ENCODE measurements at places on chromosomes 11 and 22. TPM values are rescaled to one million over a fixed set of nuclear protein-coding genes. Genes with fewer than 3 reads are reported as not detected.

Gene C11orf86
- total RNA-seq: not detected

Gene AQP11
- under 0.01 TPM for total RNA-seq

Gene SULT4A1
- 1.3 TPM for total RNA-seq

Gene EFEMP2
- total RNA-seq: 111 TPM

Gene CCND1
- 92.7 TPM for total RNA-seq

Gene SIPA1
- total RNA-seq: 40.7 TPM

Gene OR2D2
- not detected for total RNA-seq

Gene TSKU
- 19.1 TPM for total RNA-seq

- no peaks in the 10 kb centered on the region for H3K4me1 ChIP-seq
- no peak for DNase-seq
- H3K27ac ChIP-seq: no peak overlapping the region
- H3K27me3 ChIP-seq: no peaks in the 10 kb centered on the region
Observed at GRCh38 chr11:106568632-106569031, 449.6 kb downstream of the GUCY1A2 start.

DNA sequence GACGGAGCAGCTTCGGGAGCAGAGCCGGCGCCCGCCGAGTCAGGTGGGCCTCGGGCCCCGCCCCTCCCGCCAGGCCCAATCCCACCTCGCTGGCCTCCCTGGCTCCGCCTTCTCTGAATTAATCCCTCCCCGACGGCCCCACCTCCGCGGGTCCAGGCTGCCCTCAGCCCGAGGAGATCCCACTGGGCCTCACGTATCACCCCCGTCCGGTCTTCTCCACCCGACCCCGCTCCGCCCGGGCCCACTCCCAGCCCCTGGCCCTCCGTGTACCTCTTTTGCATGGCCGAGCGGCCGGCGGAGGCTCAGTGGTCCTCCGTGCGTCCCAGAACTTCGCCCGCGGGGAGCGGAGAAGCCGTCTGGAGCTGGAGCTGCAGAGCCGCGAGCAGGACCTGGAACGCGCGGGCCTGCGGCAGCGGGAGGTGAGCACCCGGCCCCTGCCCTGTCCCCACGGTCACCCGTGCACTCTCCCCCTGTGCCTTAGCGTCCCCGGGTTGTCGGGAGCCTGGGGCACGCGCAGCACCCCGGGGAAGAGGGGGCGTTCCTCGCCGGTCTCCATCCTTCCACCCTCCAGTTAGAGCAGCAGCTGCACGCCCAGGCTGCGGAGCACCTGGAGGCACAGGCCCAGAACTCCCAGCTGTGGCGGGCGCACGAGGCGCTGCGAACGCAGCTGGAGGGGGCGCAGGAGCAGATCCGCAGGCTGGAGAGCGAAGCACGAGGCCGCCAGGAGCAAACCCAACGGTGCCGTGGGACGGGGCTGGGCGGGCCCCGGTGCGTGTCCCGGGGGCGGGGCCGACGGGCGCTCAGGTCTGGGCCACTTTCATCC, 2.2 kb upstream of the CD151 start:
- DNase-seq: no peak
- H3K4me3 ChIP-seq: peak overlapping the region; percentile 54
- H3K4me1 ChIP-seq: peaks cover 94% of the 10 kb centered on the region
- H3K27ac ChIP-seq: no peak overlapping the region
- peaks cover 2% of the 10 kb centered on the region for H3K36me3 ChIP-seq
- no peaks in the 10 kb centered on the region for H3K27me3 ChIP-seq

- peak; percentile 31 for DNase-seq
- no peak overlapping the region for H3K27ac ChIP-seq
- no peaks in the 10 kb centered on the region for H3K27me3 ChIP-seq
- H3K36me3 ChIP-seq: no peaks in the 10 kb centered on the region
Observed at GRCh38 chr11:94635072-94635471, 67.9 kb downstream of the PIWIL4 start.

GRCh38 chr11:105589346-105589745, 20.5 kb upstream of the GRIA4 start:
- H3K27ac ChIP-seq: no peak overlapping the region
- no peak for DNase-seq
- H3K36me3 ChIP-seq: no peaks in the 10 kb centered on the region
- no peaks in the 10 kb centered on the region for H3K4me1 ChIP-seq
- no peaks in the 10 kb centered on the region for H3K27me3 ChIP-seq

- no peak overlapping the region for H3K4me3 ChIP-seq
- H3K4me1 ChIP-seq: no peaks in the 10 kb centered on the region
- H3K27me3 ChIP-seq: no peaks in the 10 kb centered on the region
- H3K27ac ChIP-seq: no peak overlapping the region
- H3K36me3 ChIP-seq: no peaks in the 10 kb centered on the region
Observed at GRCh38 chr11:6900327-6900999, 8.2 kb upstream of the OR2D2 start.

- H3K36me3 ChIP-seq: no peaks in the 10 kb centered on the region
- H3K27me3 ChIP-seq: peaks cover 16% of the 10 kb centered on the region
- H3K4me1 ChIP-seq: peaks cover 9% of the 10 kb centered on the region
- no peak overlapping the region for H3K27ac ChIP-seq
Observed at GRCh38 chr11:70158201-70158600, 44.9 kb upstream of the FADD start.

- peak; percentile 89 for DNase-seq
- H3K27ac ChIP-seq: peak overlapping the region; percentile 21
- H3K36me3 ChIP-seq: no peaks in the 10 kb centered on the region
- no peaks in the 10 kb centered on the region for H3K27me3 ChIP-seq
Observed at GRCh38 chr11:76604626-76605241, 65.8 kb downstream of the LRRC32 start.

GRCh38 chr11:10401256-10401655, 53.8 kb upstream of the AMPD3 start:
- DNase-seq: peak; percentile 90
- no peaks in the 10 kb centered on the region for H3K27me3 ChIP-seq
- H3K4me1 ChIP-seq: no peaks in the 10 kb centered on the region
- no peaks in the 10 kb centered on the region for H3K36me3 ChIP-seq

DNA sequence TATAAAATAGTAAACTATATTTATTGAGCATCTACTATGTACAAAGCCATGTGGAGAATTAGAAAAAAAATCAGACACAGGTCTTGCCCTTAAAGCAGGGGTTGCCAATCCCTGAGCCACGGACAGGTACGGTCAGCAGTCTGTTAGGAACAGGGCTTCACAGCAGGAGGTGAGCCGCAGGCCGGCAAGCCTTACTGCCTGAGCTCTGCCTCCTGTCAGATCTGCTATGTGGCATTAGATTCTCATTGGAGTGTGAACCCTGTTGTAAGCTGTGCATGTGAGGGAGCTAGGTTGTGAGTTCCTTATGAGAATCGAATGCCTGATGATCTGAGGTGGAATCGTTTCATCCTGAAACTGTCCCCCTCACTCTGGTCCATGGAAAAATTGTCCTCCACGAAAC, 2.1 kb upstream of the RAG2 start:
- peaks cover 8% of the 10 kb centered on the region for H3K4me1 ChIP-seq
- H3K4me3 ChIP-seq: no peak overlapping the region
- H3K36me3 ChIP-seq: no peaks in the 10 kb centered on the region
- H3K27me3 ChIP-seq: no peaks in the 10 kb centered on the region

DNA sequence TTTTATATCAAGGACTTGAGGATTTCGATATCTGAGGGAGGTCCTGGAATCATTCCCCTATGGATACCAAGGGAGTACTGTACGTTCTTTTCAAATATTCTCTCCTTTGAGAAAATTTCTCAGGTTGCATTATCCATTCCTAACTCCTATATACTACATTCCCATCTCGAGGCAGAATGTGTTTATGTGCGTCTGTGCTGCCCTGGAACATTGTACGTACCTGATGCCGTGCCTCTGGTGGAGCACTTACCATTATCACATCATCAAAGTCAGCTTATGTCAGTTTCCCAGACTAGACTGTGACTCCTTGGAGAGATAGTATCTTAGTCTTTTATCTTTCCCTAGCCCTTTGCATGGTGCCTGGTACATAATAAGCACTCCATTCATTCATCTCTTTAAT, 21.7 kb downstream of the UBASH3B start:
- H3K36me3 ChIP-seq: no peaks in the 10 kb centered on the region
- no peak overlapping the region for H3K27ac ChIP-seq
- H3K4me1 ChIP-seq: no peaks in the 10 kb centered on the region
- H3K27me3 ChIP-seq: no peaks in the 10 kb centered on the region
- no peak for DNase-seq

- peaks cover under 1% of the 10 kb centered on the region for H3K4me1 ChIP-seq
- H3K27me3 ChIP-seq: no peaks in the 10 kb centered on the region
- no peak for DNase-seq
- H3K27ac ChIP-seq: no peak overlapping the region
Observed at GRCh38 chr11:74132833-74133232, 38.0 kb downstream of the C2CD3 start.

DNA sequence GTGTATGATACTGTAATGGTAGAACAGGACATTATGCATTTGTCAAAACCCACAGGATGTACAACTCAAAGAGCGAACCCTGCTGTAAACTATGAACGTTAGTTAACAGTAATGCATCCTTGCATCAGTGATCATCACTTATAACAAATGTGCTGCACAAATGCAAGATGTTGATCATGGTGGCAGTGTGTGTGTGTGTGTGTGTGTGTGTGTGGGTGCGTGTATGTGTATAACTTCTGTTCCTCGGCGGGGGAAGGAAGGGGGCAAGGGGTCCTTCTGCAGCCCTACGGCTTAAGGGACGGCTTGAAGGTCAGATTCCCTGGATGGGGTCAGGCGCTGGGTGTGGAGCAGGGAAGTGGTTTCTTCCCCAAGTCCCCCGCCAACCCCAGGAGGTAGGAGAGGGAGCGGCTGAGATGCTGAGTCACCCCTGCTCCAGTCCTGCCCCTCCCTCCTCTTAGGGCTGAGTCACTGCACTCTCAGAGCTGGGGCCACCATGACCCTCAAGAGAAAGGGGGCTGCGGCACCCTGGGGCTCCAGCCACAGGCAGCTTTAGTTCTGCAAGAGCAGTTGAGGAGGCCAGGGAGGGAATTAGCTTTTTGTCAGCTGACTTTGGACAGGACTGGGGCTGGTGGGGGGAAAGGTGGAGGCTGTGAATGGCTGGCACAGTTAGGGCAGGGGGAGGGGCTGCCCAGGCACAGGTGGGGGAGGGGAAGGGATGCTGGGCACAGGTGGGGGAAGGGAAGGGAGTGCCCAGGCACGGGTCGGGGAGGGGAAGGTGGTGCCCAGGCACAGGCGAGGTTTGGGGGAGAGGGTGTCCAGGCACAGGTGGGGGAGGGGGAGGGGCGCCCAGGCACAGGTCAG, 8.8 kb upstream of the CTSD start:
- no peaks in the 10 kb centered on the region for H3K36me3 ChIP-seq
- no peak overlapping the region for H3K27ac ChIP-seq
- H3K27me3 ChIP-seq: peaks cover 6% of the 10 kb centered on the region
- peak overlapping the region; percentile 15 for H3K4me3 ChIP-seq
- H3K4me1 ChIP-seq: peaks cover 17% of the 10 kb centered on the region

GRCh38 chr11:134911514-134912180, 499.6 kb upstream of the B3GAT1 start:
- no peaks in the 10 kb centered on the region for H3K36me3 ChIP-seq
- no peaks in the 10 kb centered on the region for H3K27me3 ChIP-seq
- H3K27ac ChIP-seq: no peak overlapping the region
- no peak overlapping the region for H3K4me3 ChIP-seq
- no peaks in the 10 kb centered on the region for H3K4me1 ChIP-seq

DNA sequence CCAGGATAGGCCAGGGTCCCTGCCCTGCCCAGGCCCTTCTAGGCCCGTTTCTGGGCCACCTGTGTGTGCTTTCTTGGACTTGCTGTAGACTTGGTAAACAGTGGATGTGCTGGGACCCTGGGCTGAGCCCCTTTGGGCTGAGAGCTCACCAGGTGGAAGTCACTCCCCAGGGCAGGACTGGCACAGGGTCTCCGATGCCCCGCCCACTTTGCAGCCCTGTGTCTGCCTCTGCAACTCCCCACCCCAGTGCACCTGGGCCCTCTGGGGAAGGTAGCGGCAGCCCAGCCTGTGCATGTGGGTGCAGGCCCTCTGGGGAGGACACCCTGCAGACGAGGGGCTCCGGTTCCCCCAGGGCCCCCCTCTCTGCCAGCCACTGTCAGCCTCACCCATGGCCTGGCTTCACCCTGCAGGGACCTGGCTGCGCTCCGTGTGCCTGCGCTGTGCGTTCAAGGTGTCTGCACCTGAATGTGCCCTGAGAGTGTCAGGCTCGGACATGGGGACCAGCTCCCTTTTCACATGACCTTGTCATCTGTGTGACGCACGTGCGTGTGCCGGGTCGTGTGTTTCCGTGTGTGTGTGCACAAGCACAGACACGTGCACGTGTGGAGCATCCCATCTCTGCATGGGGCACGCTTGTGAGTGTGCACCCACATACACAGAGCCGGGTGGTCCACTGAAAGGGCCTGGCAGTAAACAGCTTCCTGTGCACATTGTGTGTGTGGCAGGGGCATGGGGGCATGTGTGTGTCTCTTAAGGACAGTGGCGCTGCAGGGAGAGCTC, 118.5 kb downstream of the KCNQ1OT1 start:
- no peak overlapping the region for H3K4me3 ChIP-seq
- no peak for DNase-seq
- no peaks in the 10 kb centered on the region for H3K4me1 ChIP-seq
- no peaks in the 10 kb centered on the region for H3K27me3 ChIP-seq
- H3K27ac ChIP-seq: no peak overlapping the region

DNA sequence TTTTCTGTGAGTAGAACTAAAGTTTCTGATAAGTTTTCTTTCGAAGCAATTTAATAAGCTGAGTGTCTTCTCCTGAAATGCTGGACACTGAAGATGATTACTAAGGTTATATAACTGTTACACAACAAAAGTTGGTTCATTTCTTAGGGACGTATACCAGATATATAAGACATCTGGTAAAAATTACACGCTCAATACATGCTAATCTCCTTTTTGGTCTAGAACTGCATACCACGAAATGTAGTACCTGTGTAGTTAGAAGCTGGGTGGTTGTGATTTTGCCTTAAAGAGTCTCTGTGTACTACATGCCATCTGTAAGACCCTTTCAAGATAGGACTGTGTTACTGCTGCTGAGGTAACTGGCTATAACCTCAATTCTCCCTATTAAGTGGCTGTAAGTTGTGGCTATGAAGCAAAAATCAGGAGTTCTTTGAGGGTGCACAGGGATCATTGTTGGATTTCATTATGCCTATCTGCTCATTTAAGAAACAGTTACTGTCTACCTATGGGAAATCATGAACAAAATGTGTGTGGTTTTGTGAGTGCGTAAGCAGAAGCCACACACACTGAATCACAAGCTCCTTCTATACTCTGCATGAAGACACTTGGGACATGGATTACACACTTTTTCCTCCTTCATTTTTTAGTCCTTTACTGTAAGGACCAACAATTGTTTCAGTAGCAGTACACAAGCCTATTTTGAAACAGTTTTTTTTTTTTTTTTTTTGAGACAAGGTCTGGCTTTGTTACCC, 195.9 kb downstream of the SWAP70 start:
- H3K4me3 ChIP-seq: no peak overlapping the region
- peaks cover 4% of the 10 kb centered on the region for H3K4me1 ChIP-seq
- H3K27ac ChIP-seq: no peak overlapping the region

GRCh38 chr11:120305286-120305685, 19.8 kb upstream of the TLCD5 start:
- DNase-seq: no peak
- no peaks in the 10 kb centered on the region for H3K36me3 ChIP-seq
- no peaks in the 10 kb centered on the region for H3K27me3 ChIP-seq
- H3K27ac ChIP-seq: no peak overlapping the region
- H3K4me3 ChIP-seq: no peak overlapping the region

Measured in esophagus muscularis mucosa (tissue), 4 donors.